ENCODE measurements at places on chromosomes 16 and 17. TPM values are rescaled to one million over a fixed set of nuclear protein-coding genes. Genes with fewer than 3 reads are reported as not detected.

The CD7 gene
- total RNA-seq, result 0.71 TPM

The MPHOSPH6 gene
- 46.8 TPM for total RNA-seq

GRCh38 chr16:15644267-15644961 is 1.5 kb upstream of the MARF1 start:
- peak overlapping the region; percentile 78 for H3K4me3 ChIP-seq
- H3K4me1 ChIP-seq, result peaks cover 20% of the 10 kb centered on the region
- H3K27ac ChIP-seq, result peak overlapping the region; percentile 97
- DNase-seq, result peak; percentile 87
- H3K36me3 ChIP-seq, result peaks cover 9% of the 10 kb centered on the region
- no peaks in the 10 kb centered on the region for H3K27me3 ChIP-seq

GRCh38 chr17:38598995-38599394 is 6.8 kb downstream of the SRCIN1 start:
- no peaks in the 10 kb centered on the region for H3K36me3 ChIP-seq
- no peak overlapping the region for H3K27ac ChIP-seq
- H3K27me3 ChIP-seq, result peaks cover 26% of the 10 kb centered on the region
- DNase-seq, result no peak
- H3K4me3 ChIP-seq, result no peak overlapping the region

GRCh38 chr16:86078121-86078600 is 179.2 kb downstream of the IRF8 start:
- H3K4me1 ChIP-seq, result no peaks in the 10 kb centered on the region
- H3K27me3 ChIP-seq, result peaks cover 85% of the 10 kb centered on the region
- H3K4me3 ChIP-seq, result no peak overlapping the region
- no peak overlapping the region for H3K27ac ChIP-seq

Measured in MCF 10A (cell line).